ENCODE measurements at places on chromosomes 1 and 21.

- no peak for DNase-seq
These were observed 42.0 kb downstream of the FCRL3 start for GRCh38 chr1:157658571-157658970.

DNA sequence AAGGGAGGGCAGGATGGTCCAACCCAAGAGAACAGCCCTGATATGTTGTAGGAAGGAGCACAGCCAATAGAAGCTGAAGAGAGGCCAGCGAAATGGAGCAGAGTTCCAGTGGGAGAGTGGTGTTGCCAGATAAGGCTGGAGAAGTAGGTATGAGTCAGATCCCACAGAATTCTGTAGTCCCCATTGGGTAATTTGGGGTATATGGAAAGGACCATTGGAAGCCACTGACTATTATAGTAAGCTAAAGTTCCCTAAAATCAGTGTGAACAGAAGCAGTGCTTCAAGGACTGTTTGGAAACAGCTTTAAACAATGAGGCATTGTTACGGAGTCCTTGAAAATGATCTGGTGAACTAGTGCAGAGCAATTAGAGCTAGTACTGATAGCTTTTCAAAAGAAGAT, 63.0 kb downstream of the DISP1 start:
- DNase-seq: no peak

- no peak for DNase-seq
These were observed 27.1 kb upstream of the LEPR start for GRCh38 chr1:65393347-65393746.

GRCh38 chr21:26148840-26149354, 21.7 kb downstream of the APP start:
- no peak for DNase-seq

DNA sequence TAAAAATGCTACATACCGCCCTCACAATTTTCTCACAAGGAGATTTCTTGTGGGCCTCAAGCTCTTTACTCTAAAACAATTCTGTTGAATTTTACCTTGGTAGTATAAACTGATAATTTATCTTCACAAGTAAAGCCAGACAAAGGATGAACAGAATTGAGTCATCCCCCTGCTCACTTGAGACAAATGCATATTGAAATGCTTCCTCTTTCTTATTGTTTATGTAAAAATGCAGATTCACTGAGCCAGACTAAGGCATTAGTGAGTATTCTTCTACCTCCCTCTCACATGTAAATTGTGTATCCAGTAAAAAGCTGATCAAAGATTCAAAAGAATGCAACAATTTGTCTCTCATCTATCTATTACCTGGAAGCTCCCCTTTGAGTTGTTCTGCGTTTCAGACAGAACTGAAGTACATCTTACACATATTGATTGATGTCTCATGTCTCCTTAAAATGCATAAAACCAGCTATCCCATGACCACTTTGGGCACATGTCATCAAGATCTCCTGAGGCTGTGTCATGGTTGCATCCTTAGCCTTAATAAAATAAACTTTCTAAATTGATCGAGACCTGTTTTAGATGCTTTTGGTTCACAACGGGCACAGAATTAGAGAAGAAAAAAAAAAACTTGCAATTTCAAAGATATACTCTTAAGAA, 743.1 kb upstream of the B3GALT2 start:
- DNase-seq: no peak
